ENCODE measurements at places on chromosomes 1 and 21.

DNA sequence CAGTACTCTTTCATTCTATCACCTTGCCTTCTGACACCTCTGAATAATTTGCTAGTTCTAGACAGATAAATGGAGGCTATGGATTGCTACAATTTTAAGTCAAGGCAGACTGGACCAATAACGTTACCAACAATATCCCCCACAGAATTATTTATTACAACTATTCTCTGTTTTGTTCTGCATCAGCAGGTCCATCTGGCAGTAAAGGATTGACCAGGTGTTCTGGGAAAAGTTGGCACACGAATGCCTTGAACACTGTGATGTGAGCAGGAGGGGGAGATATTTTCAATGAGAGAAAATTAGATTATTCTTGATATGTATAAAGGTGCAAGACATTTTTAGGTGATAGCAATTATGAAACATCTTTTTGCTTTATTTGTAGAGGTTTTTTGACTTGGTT lies 718.8 kb upstream of the TMPRSS15 start:
- DNase-seq = no peak

- no peak for DNase-seq
Observed at GRCh38 chr1:238346340-238346739, 455.6 kb upstream of the ZP4 start.

DNA sequence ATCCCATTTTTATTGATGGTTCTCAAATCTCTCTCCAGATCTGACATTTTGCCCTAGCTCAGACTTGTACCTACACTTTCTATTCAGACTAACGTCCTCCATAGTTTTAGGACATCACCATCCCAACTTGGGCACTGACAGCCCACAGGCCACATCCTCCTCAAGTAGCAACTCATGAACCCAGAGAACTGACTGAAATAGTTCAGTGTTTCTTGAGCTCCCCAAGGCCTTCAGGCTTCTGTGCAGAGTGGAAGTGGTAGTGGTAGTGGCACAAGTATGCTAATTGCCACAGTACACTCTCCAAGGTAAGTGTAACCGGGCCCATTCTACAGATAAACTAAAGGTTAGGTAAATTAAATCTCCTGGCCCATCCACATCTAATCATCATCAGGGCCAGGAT lies 112.6 kb downstream of the SLC45A1 start:
- DNase-seq = no peak

- no peak for DNase-seq
Observed at GRCh38 chr1:51833700-51834099, 44.8 kb downstream of the NRDC start.

DNA sequence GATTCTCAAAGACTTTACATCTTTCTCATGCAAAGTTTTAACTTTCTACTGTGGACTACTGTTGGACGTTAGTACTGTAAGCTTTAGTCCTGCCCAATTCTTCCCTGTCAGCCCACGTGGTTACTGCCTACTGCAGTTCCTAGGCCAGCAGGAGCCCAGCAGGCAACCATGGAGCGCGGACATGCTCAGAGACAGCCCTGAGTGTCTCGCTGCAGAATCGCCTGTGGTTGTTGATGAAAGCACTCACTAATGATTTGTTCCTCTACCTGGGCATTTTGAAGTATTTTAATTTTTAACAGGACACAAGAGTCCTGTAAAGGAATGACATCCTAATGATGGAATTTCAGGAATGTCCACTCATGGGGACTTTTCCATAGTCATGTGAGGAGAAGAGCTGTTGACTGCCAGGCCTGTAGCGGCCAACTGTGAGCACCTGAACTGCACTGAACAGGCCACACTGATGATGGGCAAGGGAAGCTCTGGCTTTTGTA lies 44.1 kb downstream of the PGBD5 start:
- no peak for DNase-seq
